ENCODE measurements at places on chromosomes 16 and 17.

GRCh38 chr16:78703936-78704335 lies 604.5 kb downstream of the WWOX start:
- DNase-seq, result no peak

DNA sequence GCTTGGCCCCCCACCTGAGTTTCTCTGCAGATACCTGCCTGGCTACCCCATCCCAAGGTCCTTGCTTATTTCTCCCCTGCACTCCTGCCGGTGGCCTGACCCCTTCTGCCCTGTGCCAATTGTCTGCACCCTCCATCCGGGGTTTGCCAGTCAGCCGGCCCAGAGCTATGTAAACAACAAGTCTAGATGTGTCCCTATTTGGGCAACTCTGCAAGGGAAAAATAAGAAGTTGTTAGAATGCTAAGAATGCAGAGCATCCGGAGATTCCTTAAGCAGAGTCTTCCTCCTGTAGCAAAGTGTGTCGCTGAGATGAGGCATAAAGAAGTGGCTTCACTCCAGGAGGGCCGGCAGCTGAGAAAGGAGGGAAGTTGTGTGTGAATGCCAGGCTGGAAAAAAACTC lies 46.6 kb downstream of the RGS9 start:
- DNase-seq, result no peak

- DNase-seq, result no peak
Observed at GRCh38 chr16:2180962-2181923, 15.2 kb downstream of the CASKIN1 start.

GRCh38 chr17:1565877-1566276 lies 3.3 kb upstream of the PITPNA start:
- DNase-seq, result no peak

DNA sequence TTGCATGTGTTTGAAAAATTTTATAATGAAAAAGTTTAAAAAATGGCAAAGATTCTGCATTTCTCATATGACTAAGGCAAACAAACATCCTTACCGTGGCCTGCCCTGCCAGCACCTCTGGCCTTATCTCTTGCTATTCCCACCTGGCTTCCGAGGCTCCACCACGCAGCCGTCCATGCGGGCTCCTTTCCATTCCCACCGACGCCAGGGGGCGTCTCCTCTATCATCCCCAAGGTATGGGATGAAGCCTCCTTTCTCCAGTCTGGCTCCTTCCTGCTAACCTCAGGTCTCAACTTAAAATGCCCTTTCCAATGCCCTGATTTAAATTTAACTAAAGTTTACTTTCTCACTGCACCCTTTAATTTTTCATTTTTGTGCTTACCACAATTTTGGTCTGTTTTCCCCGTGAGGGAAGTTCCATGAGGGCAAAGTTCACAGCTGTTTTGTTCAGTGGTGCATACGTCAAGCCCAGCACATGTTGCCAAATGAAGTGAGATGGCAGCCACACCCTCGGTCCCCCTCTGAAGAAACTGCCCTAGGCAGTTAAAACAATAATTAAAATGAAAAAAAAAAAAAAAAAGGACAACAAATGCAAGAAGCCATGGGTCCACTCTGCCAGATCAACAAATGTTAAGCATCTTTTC lies 13.3 kb upstream of the SDK2 start:
- no peak for DNase-seq

- no peak for DNase-seq
Observed at GRCh38 chr16:71507061-71507460, 17.9 kb upstream of the ZNF19 start.

DNA sequence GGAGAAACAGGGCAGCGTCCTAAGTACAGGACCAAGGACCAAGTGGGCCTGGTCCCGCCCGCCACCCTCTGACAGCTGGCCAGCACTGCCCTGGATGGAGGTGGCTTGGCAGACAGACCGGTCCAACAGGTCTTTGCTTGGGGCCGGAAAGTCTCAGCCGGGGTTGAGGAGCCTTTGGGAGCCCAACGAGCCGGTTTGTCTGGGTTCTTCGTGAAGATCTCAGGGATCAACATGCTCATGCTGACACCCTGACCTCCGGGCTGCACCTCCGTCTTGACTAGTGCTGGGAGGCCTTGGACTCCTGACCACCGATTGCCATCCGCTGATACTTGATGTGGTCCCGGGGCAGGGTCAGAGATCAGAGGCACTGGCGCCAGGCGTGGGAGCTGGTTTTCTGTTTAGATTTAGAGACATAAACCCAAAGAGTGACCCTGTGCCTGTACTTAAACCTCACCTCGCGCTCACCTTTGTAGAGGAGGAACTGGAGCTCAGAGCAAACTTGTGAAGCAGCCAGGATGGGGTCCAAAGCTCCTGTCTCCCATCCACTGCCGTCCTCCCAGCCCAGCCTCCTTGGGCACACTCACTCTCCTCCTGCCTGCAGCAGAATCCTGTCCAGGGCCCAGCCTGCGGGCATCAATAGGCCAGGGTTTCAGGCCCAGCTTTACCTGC lies 92.1 kb upstream of the GSE1 start:
- no peak for DNase-seq

- peak; percentile 71 for DNase-seq
Observed at GRCh38 chr17:38898812-38899348, 26.5 kb upstream of the LASP1NB start.

DNA sequence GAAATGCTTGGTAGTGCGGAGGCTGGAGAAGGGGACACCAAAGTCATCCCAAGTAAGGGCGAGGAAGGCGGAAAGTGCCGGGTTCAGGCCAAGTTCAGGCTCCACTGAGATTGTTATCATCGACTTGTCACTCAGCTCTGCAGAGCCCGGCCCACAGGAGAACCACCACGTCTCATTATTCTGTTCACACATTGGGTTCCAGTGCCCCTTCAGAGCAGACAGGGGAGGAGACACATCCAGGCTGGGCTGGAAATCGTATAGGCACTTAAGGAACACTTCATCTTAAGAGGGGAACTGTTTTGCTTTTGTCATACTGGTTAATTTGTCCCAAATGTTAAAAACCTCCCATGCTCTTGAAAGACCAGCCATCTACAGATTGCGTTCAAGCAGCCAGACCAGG lies 118.3 kb upstream of the ADAMTS18 start:
- no peak for DNase-seq

All from stimulated activated CD4-positive, alpha-beta T cell treated with anti-CD3 and anti-CD28 coated beads, Interleukin-1b, Interleukin-23, amount 100 ng/mL, for 1 hour (primary cell).